ENCODE measurements at places on chromosomes 16 and 17.

- no peak for DNase-seq
Measured at GRCh38 chr17:66779237-66779606, 55.7 kb upstream of the CACNG5 start.

- no peak for DNase-seq
Measured at GRCh38 chr17:15261258-15261801, 3.8 kb downstream of the PMP22 start.

GRCh38 chr17:28145348-28145747 is 102.9 kb downstream of the NLK start:
- DNase-seq, result no peak

GRCh38 chr17:40506786-40507185 is 5.4 kb upstream of the TNS4 start:
- DNase-seq, result no peak

DNA sequence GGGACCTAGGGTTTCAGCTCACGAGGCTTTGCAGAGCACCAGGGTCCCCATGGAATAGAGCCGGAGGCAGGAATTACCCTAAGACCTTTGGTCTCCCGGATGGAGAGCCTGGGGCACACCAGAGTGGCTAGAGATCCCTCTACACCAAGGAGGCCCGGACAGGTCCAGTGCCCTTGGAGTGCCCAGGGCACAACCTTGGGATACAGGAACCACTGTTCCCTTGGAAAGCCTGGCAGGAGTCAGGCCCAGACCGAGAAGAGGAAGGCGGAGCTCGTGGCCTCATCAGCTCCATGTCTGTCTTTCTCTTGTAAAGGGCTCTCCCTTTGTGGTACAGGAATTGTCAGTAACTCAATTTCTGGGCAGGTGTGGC is 3.8 kb upstream of the DBNDD1 start:
- no peak for DNase-seq

- no peak for DNase-seq
Measured at GRCh38 chr17:51200846-51201245, 34.6 kb downstream of the NME2 start.

DNA sequence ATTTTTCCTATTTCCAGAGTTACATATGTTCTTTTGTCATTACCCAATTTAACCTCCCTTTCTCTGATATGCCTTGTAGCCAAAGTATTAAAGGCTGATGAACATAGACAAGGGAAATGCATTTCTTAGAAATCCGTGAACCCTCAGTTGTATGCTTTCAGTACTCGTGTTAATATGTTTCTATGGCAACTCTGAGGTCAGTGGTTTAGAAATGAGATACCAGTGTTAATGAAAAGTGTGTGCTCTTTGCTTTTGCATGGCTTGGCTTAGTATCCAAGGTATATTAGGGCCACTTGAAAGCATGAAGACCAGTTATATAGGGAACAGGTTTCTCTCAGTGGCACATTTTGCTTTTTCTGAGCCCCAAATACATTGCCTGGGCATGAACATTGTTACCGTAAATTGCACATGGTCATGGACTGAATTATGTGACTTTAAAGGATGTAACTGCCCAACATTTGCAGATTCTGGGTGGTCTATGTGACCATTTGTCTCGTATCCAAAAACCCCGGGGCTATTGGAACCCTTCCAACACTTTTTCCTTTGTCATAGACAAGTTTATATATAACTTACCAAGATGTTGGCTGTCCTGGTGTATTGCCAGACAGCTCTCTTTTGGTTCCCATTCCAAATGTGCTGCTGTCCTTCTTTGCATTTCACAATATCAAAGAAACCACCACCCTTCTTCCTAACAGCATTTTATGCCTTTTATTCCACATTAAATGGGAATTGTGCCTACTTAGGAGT is 17.5 kb downstream of the ABHD15 start:
- no peak for DNase-seq

GRCh38 chr16:27625050-27625697 is 75.2 kb downstream of the KATNIP start:
- DNase-seq, result no peak

DNA sequence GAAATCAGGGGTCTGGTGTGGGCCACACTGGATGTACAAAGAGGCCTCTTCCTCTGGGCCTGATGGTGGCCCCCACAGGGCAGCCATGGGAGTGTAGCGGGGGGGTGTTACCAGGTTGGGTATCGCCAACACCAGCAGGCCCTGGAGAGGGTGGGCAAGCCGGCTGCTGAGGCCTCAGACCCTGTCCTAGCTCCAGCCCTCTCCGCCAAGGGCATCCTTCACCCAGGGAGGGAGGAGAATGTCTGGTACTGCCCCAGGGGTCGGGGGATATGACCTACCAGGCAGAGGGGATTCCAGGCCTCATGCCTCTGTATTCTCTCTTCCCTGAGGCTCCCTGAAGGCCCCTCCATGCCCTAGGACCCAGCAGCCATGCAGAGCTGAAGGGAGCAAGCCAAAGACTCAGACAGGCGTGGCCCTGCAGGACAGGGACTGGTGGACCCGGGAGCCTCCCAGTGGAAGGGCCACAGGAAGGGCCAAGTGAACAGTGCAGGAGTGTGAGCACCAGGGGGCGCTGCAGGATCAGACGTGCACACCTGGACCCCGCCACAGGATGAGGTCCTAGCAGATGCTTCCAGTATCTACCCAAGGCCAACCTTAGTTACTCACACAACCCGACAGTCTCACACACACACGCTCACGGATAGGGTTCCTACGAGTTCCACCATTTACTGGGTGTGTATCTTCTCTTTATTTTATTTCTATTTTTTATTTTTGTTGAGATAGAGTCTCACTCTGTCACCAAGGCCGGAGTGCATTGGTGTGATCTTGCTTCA is 10.9 kb upstream of the CES4A start:
- DNase-seq, result peak; percentile 46

DNA sequence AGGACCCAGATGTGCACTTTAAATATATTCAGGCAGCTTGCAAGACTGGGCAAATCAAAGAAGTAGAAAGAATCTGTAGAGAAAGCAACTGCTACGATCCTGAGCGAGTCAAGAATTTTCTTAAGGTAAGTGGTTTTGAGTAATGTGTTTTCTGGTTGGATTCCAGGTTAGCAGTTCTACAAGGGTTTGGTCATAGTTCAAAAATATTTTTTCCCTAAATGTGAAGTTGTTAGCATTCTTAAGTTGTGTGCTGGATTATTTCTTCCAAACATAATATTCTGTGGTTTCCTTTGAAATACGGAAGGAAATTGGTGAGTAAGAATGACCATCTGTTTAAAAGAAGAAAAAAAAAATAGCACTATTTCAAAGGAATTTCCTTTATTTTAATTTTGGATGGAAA is 38.4 kb downstream of the PTRH2 start:
- peak; percentile 24 for DNase-seq

GRCh38 chr17:28620010-28620409 is 6.0 kb upstream of the RSKR start:
- DNase-seq, result no peak

DNA sequence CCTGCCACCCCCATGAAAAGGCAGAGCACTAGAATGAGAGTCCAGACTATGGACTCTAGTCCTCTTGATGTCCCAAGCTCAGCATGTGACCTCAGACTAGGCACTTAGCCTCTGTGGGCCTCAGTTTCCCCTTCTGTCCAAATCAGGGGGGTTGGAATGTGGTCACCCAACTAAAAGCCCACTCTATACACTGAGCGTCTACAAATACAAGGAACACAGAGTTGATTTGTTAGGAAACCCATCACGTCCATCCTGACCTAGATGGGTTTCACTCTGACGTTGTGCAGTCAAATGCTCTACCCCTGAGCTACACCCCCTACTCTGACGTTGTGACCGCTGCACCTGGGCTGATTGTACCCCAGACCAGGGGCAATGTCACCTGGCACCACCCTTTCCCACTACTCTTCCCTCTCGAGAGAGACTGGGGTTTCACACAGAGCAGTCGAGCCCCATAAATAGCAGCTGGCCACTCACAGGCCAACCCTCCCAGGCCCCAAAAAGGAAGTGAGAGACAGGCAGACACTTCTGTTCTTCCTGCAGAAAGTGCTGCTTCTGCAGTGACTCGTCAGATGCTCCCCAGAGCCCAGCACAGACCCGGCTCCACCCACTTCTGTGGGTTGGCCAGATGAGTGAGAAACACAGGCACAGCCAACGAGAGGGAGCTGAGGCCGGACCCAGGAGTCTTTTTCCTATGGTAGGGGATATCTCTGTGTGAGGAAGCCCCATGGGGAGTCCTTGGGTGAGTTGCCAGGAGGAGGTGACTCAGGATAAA is 16.1 kb upstream of the TNFRSF13B start:
- peak; percentile 25 for DNase-seq

- DNase-seq, result no peak
Measured at GRCh38 chr16:84007965-84008364, 34.6 kb downstream of the SLC38A8 start.

DNA sequence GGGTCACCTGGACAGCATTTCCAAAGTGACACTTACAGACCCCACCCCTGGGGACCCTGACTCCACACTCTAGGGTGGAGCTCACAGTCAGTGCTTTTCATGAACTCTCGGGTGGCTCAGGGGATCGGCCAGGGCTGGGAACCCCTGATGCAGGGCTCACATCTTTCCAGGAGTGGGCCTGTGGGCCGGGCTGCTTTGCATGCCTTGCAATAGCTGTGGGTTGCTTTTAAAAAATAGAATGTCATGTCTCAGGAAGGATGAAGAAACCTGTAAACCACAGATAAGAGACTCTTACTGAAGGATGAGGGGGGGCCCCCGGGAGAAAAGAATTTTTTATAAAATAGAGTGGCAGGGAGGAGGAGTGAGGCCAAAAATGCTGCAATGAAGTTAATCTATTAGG is 40.2 kb downstream of the RBFOX3 start:
- no peak for DNase-seq

- DNase-seq, result no peak
Measured at GRCh38 chr17:2691965-2692780, 19.4 kb downstream of the CLUH start.

GRCh38 chr17:48593840-48594537 is 410 bp upstream of the HOXB5 start:
- peak; percentile 44 for DNase-seq

DNA sequence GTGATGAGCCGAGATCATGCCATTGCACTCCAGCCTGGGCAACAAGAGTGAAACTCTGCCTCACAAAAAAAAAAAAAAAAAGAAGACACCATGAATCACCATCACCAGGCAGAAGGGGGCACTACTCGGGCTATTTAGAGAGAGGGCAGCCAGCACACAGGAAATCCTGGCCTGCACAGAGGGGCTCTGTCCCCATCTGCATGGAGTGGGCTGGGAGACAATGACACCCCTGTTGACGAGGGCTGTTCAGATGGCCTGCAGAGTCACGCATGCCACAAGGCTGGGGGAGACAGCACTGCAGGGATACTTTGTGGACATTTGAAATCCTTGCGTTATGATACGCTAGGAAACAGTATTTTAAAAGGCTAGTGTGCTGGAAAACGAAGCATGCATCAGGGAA is 48.3 kb downstream of the CUEDC1 start:
- DNase-seq, result no peak

DNA sequence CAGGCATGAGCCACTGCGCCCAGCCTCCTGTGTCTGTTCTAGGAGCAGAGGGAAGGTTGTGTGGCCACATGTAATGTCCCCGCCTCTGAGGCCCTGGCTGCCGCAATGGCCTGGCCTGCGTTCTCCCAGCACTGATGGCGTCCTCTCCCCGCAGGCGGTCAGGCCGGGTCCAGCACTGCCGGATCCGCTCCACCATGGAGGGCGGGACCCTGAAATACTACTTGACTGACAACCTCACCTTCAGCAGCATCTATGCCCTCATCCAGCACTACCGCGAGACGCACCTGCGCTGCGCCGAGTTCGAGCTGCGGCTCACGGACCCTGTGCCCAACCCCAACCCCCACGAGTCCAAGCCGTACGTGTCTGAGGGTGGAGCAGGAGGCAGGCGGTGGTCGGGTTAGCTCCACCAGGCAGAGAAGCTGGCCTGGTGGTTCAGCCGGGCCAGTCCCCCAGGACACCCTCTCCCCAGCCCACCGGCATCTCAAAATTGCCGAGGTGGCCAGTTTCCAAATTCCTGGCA is 100.8 kb downstream of the SDR42E1 start:
- no peak for DNase-seq

- DNase-seq, result no peak
Measured at GRCh38 chr17:8831234-8831849, 32.2 kb upstream of the MFSD6L start.

DNA sequence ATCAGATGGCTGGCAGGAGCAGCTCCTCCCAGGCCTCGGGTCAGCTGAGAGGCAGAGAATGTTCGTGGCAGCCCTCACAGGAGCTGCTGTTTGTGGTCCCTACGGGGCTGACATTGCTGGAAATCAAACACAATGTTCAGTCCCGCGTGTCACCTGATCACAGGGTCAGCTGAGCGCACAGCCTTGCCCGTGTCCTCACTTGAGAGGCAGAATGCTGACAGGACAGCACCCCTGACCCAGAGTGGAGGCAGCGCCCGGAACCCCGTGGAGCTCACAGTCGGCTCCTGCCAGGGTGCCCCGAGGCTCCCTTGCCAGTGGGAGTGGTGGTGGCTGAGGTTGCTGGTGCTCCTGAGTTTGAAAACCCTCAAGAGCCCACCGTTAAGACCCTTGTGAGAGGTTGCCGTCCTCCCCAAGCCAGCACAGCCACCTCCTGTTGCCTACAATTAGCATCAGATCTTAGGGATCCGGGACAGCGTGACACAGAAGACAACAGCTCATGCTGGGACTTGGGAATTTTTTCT is 3.6 kb upstream of the CHMP6 start:
- no peak for DNase-seq

- DNase-seq, result no peak
Measured at GRCh38 chr16:48602356-48603014, 7.5 kb downstream of the N4BP1 start.

DNA sequence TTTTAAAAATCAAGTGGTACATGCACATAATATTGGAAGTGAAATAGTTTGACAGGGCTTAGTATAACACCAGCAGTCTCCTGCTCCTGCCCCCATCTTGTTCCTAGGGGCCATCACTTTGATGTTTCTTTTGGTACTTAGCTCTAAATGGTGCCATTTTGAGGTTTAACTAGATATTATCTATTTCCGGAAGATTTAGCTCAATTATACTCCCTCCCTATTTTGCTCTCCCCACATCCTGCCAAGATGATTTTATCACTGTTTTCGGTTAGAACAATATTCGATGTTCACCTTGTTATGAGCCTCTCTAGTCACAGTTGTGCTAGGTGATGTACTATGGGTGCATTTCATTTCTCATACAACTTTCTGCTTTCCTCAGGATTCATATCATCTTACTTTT is 20.0 kb upstream of the SLC35G3 start:
- DNase-seq, result peak; percentile 39

DNA sequence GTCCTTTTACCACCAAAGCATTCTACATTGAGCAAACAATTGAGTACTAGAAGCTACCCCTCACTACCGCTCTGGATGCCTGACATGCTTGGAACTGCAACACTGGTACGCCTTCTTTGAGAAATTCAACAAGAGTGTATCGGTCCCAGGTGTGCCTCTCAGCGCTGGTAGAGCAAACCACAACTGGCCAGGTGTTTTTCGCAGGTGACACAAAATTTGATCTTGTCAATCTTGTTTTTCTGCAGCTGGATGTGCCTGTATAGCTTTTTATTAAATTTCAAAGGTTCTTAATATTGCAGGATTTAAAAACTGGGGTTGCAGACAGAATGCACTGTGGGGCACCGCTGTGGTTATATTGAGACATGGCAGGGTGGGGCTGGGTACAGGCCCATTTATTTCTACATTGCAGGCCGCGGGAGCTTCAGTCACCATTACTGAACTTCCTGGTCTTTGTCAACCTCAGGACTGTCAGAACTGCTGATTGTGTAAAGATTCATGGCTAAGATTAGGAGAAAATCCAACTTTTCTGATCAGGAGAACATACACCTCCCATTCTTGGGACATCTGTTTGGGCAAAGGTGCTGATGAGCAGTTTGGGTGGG is 4.5 kb upstream of the SNX20 start:
- DNase-seq, result no peak
